OCI-LY7 (cell line): ENCODE measurements at places on chromosomes 12 and 14. TPM values are rescaled to one million over a fixed set of nuclear protein-coding genes. Genes with fewer than 3 reads are reported as not detected.

DNA sequence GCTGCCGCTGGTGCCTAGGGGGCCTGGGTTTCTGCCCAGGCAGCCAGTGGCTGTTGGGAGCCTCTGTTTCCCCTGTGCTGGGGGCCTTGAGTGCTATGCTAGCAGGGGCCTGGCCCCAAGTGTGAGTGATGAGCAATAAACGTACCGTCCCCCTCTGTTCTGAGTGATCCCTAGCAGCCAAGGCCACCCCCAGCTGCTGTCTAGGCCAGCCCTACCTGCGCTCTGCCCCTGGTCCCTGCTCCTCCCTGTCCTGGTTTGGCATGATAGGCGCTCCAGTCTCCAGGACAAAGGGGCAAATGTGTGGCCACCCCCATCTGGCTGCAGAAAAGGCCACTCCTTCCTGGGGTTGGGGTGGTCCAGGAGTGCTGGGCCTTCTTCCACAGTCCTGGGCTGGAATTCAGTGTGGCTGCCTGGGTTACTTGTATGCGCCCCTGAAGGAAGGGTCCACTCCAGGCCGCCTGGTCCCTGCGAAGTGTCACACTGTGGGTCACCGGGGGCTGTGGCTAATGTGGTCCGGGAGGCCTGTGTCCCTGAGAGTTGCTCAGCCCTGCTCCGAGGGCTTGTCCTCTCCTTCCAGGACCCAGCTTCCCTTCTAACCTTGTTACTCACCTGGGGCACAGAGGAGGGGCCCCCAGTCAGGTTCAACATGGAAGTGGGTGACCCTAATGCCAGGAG is 7.0 kb downstream of the TRMT61A start:
- DNase-seq, result no peak

- DNase-seq, result no peak
These were observed 249.6 kb upstream of the TBX3 start for GRCh38 chr12:114933428-114934160.

- no peak for DNase-seq
These were observed 2.9 kb downstream of the NEK9 start for GRCh38 chr14:75123991-75124390.

GRCh38 chr12:96907671-96908422 is 790 bp downstream of the NEDD1 start:
- peak; percentile 42 for DNase-seq

DNA sequence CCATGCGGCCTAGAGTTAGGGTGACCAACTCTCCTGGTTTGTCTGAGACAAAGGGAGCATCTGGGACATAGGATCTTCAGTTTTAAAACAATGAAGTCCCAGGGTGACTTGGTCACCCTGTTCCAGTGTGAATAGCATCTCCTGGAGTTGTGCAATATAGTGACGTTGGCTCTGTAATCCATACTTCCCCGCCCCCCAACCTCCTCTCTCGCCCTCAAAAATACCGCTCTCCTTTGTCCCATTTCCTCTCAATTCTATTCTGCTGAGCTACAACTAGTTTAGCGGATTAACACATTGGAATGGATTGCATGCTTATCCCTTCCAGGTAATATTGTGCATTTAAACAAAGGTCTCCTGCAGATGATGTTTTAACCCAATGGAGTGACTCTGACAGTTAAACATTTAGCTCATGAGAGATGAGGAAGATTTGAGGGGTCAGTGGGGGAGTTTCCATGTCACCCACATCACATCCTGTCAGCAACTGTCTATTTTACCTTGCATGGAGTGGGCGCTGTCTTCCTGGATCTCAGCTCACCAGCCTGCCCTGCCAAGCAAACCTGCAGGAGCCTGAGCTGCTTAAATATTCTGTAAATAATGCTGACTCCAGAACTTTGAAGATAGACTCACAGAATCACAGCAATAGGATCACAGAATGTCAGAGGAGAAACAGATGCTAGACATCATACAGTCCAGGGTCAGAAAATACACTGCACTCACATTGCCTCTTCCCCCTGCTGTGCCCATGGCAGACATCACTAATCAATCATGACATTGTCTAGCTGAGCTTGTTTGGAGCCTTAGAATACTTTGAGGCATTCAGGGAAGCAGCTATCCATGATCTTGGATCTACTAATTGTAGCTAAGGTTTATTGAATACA is 43.0 kb downstream of the MAP1LC3B2 start:
- DNase-seq, result no peak

DNA sequence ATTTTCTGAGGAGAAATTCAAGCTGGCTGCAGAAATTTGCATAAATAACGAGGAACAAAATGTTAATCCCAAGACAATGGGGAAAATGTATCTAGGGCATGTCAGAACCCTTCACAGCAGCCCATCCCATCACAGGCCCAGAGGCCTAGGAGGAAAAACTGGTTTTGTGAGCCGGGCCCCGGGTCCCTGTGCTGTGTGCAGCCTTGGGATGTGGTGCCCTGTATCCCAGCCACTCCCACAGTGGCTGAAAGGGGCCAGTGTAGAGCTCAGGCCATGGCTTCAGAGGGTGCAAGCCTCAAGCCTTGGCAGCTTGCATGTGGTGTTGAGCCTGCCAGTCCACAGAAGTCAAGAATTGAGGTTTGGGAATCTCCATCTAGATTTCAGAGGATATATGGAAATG is 57.7 kb downstream of the NPAS3 start:
- no peak for DNase-seq

- no peak for DNase-seq
These were observed 1.6 kb upstream of the CLEC14A start for GRCh38 chr14:38257507-38257906.

DNA sequence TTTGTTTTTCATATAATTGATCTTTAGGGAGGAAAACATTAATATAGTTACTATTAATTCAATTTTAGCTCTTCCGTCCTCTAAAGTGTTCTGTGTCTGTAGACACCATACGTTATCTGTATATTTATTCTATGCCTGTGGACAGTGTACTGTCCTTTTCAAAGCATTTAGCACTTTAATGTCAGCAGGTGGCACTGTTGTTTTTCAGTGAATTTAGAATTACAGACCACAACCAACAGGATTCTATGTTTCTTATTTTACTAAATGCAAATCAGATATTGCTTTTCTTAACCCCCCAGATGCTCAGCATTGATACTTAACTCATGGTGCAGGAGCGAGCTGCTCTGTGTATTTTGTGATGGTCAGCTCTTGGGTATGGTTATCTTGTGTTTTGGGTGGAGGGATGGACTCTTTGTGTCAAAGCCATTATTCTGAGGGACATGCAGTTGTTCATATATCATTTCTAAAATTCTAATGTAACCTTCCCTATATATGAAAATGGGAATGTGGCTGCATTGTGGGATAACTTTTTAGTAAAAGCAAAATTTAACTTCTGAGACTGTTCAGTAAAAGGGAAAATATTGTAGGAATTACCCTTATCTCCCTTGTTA is 65.2 kb downstream of the PAPOLA start:
- DNase-seq, result peak; percentile 36

DNA sequence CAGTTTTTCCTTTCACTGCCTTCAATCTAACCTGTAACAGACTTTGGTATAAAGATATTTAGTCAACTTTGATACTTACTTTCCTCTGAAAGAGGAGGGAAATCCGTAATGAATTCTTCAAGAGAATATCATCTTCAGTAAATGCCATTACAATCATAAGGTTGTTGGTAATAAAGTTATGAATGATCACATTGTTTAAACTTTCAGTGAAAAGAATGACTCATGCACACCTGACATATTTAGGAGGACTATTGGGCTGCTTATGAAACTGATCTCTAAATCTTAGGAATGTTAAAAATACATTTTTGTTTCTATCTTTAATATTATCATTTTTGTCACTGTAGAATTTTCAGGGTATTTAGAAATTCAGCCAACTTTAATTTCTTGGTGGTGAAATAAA is 474.7 kb downstream of the SLC16A7 start:
- no peak for DNase-seq

DNA sequence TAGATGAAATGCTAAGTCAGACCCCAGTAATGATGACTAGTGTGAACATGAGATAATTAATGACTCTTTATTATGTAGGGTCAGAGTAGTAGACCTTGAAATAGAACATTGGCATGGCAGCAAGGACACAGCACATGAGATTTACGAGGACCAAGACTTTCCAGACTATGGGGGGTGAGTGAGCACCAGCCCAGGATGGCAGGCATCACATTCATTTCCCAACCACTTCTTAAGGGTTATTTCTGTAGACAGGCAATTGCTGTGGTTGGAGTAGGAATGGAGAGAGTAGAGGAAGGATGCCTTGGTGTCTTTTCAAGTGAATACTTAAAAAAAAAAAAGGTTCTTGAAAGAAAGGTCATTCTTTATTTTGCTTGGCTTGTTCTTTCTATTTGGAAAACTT is 189.4 kb upstream of the DYRK2 start:
- no peak for DNase-seq

- peak; percentile 64 for DNase-seq
These were observed 792 bp upstream of the CHD4 start for GRCh38 chr12:6607751-6608591.

DNA sequence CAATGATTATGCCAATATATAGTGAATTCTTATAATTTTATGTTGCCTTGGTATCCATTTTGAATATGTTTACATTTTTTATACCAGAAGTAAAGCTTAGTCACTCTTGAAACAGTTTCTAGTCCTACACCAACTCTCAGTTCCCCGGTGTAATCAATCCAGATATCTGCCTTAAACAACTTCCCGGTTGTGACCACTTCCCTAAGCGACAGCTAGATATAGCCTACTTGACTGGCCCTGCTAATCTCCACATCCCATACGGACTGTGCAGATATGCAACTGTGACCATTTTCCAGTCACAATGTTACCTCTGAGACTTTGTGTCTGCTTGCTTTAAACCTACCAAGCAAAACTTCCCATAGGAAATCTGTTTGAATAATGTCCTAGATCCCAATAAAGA is 1551.5 kb upstream of the SEL1L start:
- DNase-seq, result no peak

GRCh38 chr14:99605299-99605961 is 1.4 kb upstream of the CCDC85C start:
- DNase-seq, result peak; percentile 87

DNA sequence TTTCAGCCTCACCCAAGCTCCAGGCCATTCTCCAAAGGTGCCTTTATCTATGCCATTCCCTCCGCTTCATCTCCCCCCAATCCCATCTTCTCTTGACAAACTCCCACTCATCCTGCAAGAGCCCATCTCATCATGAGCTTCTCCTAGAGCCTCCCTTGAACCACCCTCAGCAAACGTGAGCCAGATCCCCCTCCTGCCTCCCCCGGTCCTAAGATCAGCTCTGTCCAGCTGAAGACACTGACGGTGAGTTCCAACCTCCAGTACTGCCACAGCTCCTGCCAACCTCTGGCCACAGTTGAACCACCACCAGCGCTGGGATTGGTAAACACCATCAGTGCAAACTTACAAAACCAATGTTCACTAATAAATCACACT is 124.6 kb downstream of the BCL11B start:
- no peak for DNase-seq

GRCh38 chr12:44296624-44297197 is 460.8 kb downstream of the TMEM117 start:
- DNase-seq, result no peak

- peak; percentile 87 for DNase-seq
These were observed 70.8 kb upstream of the TMCC3 start for GRCh38 chr12:94721173-94721572.

GRCh38 chr12:84497819-84498218 is 414.8 kb downstream of the SLC6A15 start:
- no peak for DNase-seq

DNA sequence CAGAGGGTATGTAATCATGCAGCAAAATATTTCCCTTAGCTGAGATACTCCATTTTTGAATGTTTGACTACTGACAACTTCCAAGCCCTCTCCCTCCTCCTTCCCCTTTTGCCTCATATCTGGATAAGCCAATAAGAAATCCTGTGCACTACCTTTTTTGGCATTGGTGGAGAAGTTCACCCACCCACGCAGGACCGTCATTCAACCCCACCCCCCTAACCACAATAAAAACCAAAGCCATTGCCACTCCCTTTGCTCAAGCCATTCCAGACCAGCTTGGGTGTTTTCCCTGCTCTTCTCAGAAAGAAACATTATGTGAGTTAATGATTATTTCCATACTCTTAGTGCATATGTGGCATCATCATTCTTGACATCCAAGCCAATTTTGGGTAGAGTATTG is 176.7 kb downstream of the PTPN11 start:
- DNase-seq, result no peak

GRCh38 chr12:121618659-121619233 is 7.6 kb upstream of the ORAI1 start:
- DNase-seq, result no peak

GRCh38 chr12:84375449-84376170 is 537.0 kb downstream of the SLC6A15 start:
- no peak for DNase-seq

GRCh38 chr14:24534286-24534685 is 26.2 kb upstream of the CMA1 start:
- DNase-seq, result no peak

DNA sequence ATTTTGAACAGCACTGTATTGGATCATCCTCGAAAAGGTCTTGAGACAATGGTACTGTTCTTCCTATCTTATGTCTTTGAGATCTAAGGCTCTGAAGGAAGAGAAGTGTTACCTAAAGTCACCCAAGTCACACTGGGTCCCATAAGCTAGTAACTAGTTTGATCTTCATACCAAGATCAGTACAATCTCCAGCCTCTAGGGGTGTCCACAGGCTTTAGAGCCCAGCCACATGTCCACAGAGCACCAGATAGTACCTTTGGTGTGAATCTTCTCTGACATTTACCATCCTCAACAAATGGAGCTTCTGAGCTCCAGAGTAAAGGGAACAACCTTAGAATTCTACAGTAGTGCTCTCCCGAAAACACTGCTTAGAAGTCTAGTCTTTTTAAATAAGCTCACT is 78.7 kb downstream of the KSR2 start:
- no peak for DNase-seq

DNA sequence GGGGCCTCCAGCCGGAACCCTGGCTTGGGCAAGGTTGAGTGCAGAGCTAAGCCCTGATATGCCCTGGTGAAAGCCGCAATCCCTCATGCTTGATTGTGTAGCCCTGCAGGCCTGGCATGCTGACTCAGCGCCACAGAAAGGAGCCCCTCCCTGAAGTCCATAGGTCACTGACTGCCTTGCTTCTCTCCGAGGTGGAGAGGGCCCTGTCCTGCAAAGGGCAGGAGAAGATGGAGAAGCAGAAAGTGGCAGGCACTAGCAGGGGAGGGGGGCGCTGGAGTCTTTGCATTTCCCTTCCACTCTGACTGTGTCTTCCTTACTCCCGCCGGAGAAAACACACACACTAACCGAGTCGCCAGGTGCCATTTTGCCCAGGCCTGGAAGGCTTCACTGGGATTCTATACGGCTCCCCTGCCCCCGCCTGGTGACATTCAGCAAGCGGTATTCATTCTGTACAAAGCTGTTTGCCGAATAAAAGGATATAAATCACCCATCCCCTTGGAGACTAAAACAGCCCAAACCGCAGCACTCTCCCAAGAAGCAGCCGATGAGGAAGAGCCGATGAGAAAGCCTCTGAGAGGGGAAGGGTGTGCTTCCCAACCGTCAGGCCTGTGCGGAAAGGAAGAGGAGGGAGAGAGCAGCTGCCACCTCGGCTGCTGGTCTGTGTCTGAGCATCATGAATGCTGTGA is 69.8 kb downstream of the SLC6A12 start:
- no peak for DNase-seq

FAM222A gene
- 1.8 and 2.4 TPM in 2 replicates for total RNA-seq

NAV3 gene
- total RNA-seq, result 0.68 and 0.85 TPM in 2 replicates

LRP1-AS gene
- total RNA-seq, result not detected in 2 replicates

CLEC2B gene
- total RNA-seq, result 1.8 and 2.2 TPM in 2 replicates

FAIM2 gene
- 0.10 and 0.35 TPM in 2 replicates for total RNA-seq

KRT2 gene
- not detected in 2 replicates for total RNA-seq

SLC10A1 gene
- not detected in 2 replicates for total RNA-seq

PRB3 gene
- not detected in 2 replicates for total RNA-seq

DHRS2 gene
- not detected in 2 replicates for total RNA-seq

PARP2 gene
- 55.4 and 59.1 TPM in 2 replicates for total RNA-seq
